Fibroblast of skin of right quadriceps (primary cell): ENCODE measurements at places on chromosomes 6 and 20.
A peak's percentile ranks its signal among the peaks of the same experiment; 100 is the strongest.

GRCh38 chr6:127459231-127459641 lies at the start of gene KIAA0408:
Gene KIAA0408 (minus strand): TSS chr6:127459389. CDS start chr6:127453981, 5,408 bp downstream.
- peak; percentile 59 for DNase-seq

DNA sequence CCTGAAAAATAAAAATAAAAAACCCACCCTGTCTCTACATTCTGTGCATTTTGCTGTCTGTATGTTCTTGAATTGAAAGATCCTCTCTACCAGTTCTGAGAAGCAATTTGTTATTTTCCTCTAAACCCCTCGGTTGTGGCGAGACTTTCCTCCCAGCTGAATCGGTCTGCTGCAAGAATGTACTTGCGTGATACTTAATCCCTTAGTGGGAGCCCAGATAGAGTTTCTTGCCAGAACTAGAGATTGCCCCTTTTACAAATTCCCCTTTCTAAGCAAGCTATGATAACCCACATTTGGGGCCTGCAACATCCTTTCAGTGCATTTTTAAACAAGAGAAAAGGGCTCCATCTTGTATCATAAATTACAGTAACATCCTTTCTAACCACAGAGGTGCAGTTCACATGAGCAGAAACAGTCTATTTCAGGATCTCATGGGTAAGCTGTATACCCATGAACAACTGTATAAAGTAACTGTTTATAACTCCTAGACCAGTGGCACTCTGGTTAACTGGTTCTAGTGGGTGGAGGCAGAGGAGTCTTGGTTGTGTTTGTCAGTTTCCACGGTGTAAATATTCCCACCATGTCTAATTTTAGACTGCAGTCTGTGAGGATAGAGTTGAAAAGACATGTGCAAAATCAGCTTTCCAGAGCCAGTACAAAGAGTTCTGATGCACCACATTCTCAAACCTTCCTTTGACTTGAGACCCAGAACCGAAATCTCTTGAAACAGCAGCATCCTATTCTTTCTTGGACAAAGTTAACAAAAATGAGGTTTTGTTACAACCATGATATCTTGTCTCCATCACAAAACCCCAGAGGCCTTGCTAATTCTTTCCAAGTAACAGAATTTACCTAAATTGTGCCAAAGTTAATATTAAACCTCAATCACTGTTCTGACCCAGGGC lies 113.1 kb upstream of the ZNF217 start:
- DNase-seq = peak; percentile 87

DNA sequence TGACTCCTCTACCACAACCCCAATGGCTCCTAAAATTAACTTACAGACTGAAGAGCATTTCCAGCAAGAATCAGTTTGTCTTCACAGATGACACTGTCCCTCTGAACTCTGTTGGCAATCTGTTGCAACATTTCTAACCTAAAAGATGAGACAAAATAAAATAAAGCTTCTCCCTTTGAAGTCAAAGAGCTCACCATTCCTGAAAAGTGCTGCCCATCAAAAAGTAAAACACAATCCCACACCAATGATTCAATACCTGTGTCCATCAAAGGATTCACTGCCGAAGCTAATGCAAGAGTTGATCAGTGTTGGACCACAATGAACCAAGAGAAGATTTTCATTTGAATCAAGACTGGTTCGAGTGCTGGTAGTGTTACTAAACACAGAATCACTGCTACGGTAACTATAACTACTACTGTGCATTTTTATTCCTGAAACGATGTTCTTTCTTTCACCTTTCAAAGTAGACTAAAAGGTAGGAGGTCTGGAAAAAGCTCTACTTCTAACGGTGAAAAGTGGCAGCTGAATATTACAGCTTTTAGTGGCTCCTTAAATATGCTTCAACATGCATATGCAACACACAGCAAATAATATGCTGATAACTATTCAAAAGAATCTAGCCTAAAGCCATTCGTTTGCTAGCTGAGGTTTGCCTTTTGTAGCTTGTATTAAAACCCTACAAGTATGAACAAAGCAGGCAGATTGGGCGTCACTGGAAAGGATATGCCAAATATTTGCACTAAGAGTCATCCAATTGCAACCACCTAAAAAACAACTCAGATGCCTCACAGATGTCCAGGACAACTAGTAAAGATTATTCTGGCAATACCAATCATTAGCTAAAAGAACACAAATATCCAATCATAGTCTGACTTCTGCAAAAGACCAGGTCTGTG lies at the start of gene DST:
DST (minus strand) TSS at position 524 of the 896 bp plus-strand sequence.
- DNase-seq = peak; percentile 94

DNA sequence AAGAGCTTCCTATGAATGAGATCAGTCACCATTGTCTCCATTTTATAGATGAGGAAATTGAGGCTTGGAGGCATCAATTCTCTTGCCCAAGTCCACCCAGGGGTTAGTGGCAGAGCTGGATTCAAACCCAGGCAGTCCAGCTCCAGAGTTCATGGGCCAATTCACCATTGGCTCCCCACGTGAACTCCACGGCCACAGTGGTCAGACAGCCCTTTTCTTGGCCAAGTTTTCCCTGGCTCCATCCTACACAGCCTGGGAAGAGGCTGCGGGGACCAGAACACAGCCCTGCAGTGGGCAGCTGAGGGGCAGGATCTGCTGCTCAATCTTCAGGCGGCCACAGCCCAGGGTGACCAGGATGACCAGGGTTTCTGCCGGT lies 20.5 kb downstream of the TGM2 start:
- no peak for DNase-seq

DNA sequence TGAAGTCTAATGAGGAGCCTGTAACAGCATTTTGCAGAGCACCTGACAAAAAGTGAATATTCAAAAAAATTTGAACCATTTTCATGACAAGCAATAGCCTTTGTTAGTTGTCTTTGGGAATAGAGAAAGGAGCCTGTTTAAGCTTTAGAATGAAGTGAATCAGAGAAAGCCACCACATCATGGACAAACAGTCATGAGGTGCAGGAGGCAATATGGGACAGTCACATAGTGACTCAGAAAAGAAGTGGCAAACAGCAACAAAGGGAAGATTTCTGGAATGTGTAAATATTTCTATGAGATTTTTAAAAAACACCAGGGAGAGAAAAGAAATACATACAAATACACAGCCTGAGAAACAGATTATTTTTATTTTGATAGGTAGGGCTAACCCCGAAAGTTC lies 6.6 kb downstream of the KLHL31 start:
- no peak for DNase-seq

- no peak for DNase-seq
Observed at GRCh38 chr20:15339264-15339663, 1001.9 kb upstream of the FLRT3 start.

DNA sequence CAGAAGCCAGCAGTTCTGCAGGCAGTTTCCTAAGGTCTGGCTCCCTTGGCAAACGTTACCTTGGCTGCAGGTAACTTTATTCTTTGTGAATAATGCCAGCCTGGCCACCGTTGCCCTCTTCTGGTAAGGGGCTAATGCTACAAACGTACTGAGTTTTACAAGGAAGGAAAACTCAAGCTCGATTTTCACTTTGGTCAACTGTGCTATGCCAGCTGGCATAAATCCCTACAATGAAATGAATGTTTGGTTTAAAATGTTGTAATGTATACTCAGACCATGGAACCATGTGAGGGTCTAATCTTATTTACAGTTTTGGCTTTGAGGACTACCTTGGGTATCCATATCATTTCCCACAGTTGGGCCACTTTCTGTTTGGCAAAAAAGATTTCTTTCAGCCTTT lies 101.4 kb downstream of the SLX4IP start:
- DNase-seq = no peak

DNA sequence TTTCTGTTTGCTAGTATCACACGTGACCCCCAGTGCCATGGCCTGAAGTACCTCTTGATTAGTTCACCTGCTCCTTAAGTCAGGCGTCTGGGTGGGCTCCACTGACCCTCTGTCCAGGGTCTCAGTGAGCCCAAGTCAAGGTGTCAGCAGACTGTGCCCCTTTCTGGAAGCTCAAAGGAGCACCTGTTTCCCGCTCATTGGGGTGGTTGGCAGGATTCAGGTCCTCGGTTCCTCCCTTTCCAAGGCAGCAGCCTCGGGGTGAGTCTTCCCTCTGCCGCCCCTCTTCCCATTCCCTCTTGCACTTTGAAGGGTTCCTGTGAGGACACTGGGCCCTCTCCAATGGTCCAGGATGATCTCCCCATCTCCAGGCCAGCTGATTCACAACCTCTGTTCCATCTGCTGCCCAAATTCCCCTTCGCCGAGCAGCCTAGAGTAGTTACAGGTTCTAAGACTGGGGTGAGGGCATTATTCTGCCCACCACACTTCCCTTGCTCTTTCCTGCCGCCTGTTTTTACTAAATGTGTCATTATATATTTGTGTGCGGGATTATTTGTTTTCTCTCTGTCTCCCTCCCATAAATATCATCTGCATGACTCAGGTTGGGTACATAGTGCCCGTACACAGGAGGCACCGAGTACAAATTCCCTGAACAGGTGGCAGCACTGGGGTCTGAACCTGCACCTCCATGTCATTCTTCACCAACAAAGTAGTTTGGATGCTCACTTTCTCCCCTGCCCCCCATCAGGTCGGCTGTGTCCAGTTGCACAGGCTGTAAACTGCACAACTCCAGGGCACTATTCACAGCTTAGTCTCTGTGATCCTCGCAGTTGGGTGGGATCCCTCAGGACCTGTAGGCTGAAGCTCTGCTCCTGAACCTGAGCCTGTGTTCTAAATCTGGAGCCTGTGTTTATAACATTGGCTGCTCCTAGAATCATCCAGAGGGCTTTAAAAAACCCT lies 58.5 kb downstream of the RBM38 start:
- no peak for DNase-seq

GRCh38 chr6:107331409-107332386 lies 127.7 kb downstream of the PDSS2 start:
- no peak for DNase-seq

DNA sequence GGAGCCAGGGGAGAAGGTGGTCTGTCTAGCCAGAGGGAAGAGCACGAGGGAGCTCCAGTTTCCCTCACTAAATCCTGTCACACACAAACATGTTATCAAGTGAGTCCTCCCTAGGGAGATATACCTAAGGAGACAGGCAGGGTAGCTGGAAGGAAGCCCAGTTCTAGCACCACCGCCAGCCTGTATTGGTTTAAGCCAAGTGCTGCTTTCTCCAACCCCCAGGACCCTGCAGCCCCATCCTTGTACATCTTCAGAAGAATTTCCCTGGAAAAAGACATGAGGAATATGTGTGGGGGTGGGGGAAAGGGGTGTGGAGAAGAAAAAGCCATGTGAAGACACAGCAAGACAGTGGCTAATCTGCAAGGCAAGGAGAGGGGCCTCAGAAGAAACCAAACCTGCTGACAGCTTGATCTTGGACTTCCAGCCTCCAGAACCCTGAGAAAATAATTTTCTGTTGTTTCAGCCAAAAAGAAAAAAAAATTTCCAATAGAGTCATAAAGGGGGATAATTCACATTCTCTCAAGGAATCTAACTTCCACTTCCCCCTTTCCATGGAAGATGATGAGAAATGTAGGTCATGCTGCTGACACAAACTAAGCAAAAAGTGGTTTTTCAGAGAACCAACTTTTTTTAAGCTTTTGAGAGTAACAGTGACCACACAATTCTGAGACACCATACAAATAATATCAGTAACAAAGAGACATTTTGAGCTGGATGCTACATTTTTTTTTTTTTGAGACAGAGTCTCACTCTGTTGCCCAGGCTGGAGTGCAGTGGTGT lies 103.2 kb upstream of the PRDM1 start:
- DNase-seq = no peak

DNA sequence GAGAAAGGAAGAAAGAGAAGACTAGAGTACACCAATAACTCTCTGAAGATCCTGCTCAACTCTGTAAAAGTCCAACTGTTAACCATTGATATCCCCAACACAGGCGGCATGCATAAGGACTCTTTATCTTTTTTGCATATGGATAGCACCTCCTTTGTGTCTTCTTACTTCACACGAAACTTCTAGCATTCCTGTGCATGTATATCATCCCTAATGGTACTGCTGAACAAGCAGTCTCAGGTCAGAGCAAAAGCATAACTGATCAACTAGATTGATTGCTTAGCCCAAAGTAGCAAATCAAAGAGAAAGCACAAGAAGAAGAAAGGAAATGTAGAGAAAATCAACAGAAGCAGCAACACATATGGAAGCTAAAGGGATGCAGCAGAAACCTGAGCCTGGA lies 234.4 kb downstream of the SYNE1 start:
- no peak for DNase-seq
